ENCODE measurements at places on chromosomes 6 and 20.

GRCh38 chr6:131657630-131658111, 20.6 kb downstream of the ENPP3 start:
- no peak for DNase-seq

- no peak for DNase-seq
These were observed 377.7 kb downstream of the BTBD9 start for GRCh38 chr6:38262026-38262425.

DNA sequence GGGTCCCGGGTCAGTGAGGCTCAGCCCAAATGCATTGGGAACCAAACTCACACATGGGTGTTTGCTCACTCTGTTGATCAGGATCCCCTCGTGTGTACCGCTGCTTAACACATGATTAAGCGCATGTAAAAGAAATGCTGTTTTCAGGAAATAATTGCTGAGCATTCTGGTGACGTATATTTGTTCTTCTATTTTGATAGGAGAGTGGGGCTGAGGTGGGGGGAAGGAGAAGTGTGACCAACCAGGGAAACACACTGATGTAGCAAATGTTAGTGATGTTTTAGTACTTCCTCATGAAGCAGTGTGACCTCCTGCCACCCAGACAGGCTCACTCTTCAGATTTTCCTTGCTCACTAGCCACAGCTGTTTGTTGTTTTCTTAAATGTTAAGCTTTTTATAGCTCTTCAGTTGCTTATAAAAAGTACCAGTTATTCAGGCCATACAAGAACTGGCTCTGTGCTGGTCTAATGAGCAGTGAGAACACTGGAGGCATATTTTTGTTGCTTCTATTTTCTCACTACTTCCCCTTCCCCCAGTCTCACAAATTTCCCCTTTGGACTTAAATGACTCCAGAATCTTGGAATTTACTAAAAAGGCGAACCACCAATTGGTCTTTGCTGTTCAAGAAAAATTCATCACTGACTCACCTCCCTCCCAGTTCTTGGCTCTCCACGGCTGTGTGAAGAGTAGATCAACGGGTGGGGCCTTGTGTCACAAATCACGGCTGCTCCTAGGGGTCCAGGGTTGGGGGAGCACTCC, 79.2 kb upstream of the BACH2 start:
- no peak for DNase-seq

DNA sequence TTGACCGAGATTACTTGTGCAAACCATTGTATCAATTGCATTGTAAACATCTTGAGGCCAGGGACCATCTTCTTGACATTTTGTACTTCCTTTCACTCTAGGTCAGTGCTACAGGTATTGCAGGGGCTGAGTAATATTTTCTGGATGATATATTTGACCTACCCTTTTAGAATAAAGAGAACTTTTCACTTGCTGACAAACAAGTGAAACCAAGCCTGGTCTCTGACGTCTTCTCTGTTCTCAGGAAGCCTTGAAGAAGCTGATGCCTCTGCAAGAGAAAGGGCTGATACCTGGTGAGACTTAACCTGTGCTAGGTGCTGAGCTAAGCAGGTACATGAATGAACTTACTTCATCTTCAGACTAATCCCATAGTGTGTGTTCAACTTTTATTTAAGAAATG, 60.5 kb upstream of the GGTLC1 start:
- DNase-seq: no peak

DNA sequence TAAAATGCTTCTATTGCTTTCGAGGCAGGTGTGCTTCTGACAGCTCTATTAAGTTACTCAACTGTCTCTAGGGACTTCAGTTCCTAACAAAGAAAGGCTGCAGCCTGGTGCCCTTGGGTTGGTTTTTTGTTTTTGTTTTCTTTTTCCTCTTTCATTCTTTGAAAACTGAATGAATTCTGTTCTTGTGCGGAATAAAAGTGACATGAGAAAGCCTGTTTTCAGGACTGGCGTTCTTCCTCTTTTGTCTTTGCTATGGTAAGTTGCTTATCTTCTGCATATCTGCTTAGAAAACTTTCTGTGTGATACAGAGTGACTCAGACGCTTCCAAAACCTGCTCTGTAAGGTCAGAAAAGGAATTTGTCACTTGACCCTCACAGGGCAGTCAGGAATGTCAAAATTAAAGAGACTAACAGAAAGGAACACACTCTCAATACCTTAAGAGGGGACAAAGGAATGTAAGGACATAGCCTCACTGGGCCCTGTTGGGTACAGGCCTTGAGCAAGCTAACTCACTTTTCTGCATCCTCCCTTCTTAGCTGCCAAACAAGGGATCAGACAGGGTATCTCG, 56.2 kb upstream of the NHSL1 start:
- DNase-seq: no peak

DNA sequence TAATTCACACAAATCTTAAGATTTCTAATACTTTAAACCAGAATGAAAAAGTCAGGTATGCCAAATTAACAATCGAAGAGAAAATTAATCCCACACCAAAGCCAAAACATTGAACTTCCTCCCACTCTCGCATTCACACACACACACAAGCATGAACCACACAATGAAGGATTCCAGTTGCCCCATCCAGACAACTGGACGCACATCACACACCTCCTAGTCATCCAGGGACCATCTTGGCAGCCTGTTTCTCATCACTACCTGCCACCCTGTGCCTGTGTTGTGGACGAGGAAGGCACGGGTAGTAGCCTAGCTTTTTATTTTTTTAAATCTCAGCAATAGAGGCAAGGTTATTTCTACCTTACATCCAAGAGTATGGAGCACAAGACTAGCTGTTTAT, 15.2 kb downstream of the B4GALT5 start:
- DNase-seq: no peak

DNA sequence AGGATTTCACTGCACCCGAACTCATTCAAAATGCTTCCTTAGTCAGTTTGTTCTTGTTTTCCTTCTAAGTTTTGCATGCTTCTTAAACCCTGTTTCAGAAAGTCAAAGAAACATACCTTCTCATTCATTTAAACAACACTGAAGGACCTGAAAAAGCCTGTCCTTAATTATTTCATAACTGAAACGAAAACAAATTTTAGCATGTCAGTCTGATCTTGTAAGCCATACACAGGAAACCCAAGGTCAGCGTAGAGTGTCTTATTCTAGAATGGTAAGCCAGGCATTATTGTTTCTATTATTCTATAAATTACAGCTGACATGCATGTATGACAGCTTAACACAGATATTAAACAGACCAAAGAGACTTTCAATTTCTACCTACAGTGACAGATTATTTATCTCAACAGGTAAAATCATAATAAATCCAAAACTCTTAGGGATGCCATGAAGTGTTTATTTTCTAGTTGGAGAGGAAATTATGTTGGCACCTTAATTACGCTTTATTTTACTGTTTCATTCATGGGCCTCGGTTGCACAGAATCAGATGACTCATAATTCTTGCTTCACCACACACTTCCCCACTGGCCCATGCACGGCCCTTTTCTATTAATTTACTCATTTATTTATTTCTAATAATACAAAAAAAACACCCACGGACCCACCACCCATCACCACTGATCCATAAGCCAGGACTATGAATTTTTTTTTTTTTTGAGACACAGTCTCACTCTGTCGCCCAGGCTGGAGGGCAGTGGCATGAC, 39.3 kb upstream of the DUSP22 start:
- DNase-seq: no peak

GRCh38 chr6:33620856-33621710, at the start of gene ITPR3:
Gene ITPR3, plus strand, starts transcription at chr6:33621322. Its CDS starts 281 bp downstream, at chr6:33621603.
- DNase-seq: no peak

DNA sequence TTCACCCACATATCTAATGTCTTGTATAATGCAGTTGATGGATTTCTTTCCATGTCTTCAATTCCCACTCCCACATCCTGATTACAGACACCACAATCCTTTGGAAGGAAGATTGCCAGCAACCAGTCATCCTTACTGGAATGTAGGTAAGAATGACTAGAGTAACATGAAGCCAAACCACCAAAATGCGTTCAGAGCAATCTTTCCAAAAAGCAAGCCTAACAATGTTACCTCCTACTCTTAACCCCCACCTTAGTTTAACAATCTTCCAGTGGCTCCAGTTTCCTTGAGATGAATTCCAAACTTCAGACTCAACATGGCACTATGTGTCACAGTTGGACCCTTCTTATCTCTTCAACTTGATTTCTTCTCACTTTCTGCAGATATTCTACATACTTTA, 685.6 kb downstream of the DOK5 start:
- DNase-seq: no peak

DNA sequence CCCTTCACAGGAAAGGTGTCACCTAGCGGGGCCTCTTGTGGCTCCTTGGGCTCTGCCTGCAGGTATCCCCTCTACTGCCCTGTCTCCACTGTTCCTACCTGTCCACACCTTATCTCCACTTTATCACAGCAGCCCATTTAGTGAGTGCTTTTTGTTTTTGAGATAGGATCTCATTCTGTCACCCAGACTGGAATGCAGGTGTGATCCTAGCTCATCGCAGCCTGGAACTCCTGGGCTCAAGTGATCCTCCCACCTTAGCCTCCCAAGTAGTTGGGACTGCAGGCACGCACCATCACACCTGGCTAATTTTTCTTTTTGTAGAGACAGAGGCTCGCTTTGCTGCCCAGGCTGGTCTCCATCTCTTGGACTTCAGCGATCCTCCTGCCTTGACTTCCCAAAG, 48.0 kb downstream of the BCAS4 start:
- no peak for DNase-seq
